ENCODE measurements at places on chromosomes 6 and 20. TPM values are rescaled to one million over a fixed set of nuclear protein-coding genes. Genes with fewer than 3 reads are reported as not detected.

RWDD2A gene
- 1.3 TPM for total RNA-seq

GRCh38 chr20:41398408-41398807 is 31.8 kb upstream of the EMILIN3 start:
- DNase-seq, result no peak

PRDM13 gene
- total RNA-seq, result not detected

- DNase-seq, result no peak
These were observed 6.2 kb downstream of the MYLIP start for GRCh38 chr6:16135066-16135465.

DNA sequence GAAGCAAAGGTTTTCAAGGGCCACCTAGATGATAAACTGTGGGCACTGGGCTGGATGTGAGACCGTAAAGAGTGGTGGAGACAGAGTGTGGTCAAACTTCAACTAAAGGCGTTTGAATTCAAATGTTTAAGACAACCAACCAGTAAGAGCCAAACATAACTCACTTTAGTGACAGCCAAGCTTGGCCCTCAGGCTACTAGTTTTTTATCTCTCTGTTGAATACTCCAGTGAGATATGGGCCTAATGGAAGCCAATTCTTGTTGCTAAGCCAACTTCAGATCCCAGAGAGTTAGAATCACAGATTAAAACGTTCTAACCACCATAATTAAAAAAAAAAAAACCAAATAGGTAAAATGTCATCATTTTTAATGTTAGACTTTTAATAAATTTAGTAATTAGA is 57.3 kb downstream of the TRMT6 start:
- DNase-seq, result no peak

RBL1 gene
- total RNA-seq, result 45.0 TPM

HEY2 gene
- total RNA-seq, result 0.09 TPM

GRCh38 chr6:166439366-166440091 is 56.8 kb upstream of the MPC1 start:
- DNase-seq, result no peak

- no peak for DNase-seq
These were observed 9.0 kb downstream of the C20orf203 start for GRCh38 chr20:32664678-32665159.

SYCP2 gene
- 3.8 TPM for total RNA-seq

DNA sequence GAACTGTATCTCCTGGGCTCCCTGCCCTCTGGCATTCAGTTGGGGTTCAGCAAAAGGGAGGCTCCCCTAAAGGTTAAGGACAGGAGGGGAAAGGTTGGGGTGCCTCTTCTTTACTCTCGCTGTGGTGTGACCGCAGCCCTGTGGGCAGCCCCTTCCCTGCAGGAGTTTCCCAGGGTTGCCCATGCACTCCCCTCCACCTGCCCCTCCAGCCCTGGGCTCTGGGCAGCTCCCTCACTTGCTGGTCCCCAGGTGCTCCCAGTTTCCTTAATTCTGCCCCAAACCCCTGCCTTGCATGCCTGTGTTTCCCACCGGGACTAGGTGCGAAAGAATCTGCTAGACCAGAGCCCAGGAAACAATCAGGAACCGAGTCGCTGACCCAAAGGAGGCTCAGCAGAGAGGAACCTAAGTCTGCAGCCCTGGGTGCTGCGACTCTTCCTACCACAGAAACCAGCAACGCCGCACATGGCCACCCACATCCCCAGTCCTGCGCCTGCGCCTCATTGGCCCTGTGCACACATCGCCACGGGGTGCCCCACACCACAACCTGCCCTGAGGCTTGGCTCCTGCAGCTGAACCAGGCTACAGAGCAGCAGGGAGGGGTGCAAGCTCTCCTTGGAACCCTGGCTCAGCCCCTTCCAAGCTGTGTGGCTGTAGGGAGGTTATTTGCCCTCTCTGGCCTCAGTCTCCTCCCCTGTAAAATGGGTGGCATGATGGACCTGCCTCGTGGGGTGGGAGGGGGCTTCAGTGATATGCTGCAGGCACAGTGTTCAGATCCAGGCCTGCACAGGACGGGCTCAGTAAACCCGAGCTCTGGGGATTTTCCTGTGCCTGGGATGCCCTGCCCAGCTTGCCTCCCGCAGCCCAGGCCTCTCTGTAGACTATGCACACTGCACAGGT is 487.6 kb downstream of the PREX1 start:
- no peak for DNase-seq

DNA sequence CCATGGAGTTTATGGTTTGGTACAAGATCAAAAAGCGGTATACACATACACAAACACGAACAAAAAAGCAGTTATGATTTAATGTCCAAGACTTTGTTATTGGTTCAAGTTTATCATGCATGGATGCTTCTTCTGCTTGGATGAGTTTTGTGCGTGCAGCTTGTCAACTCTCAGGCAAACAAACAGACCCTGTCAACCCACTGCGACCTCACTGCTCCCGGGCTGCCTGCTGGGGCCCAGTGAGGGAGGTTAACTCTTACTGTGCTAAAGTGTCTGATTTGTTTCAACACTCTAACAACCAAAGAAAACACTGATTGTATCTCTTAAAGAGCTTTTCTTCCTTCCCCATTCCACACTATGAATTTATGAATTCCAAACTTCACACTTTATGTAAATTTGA is 26.8 kb upstream of the DDR1 start:
- DNase-seq, result no peak

DNA sequence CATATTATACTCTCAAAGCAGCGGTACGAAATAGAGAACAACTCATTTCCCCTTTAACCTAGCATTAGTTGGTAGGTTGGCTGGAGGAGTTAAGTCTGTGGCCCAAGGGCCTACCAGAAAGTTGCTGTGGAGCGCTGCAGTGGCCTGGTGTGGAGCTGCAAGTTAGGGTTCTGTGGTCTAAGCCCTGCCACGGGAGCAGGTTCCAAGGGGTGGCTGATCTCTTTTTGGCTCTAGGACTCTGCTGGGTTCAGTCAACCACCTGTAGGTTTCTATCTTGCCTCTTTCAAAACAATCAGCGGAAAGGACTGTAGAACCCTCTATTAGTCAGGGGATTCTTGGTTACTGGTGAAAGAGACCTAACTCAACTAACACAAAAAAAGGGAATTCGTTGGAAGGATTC is 54.5 kb upstream of the TULP4 start:
- no peak for DNase-seq
